NCI-H460 (cell line): ENCODE measurements at places on chromosomes 6 and 20. TPM values are rescaled to one million over a fixed set of nuclear protein-coding genes. Genes with fewer than 3 reads are reported as not detected.

Gene C6orf58
- not detected in 2 replicates for total RNA-seq

Gene NOTCH4
- 1.5 and 1.7 TPM in 2 replicates for total RNA-seq

DNA sequence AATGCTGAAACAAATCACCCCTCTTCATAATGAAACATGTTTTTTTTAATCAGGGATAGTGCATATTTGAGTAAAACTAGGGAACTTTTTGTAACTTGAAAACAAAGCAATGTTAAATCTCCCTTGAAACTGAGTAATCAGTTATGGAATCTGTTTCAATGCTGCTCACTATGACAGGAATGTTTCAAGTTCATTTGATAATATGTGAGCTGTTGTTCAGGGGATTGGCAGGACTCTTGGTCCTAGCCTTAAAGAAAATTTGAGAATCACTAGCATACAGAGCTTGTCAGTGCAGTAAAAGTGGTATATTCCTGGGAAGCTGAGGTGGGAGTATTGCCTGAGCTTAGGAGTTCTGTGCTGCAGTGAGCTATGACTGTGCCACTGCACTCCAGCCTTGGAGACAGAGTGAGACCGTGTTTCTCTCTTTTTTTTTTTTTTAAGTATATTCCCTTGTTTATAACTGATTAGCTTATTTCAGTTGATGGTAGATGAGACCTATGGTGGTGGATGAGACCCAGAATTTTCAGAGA, 21.6 kb upstream of the CALHM6 start:
- no peak for DNase-seq

DNA sequence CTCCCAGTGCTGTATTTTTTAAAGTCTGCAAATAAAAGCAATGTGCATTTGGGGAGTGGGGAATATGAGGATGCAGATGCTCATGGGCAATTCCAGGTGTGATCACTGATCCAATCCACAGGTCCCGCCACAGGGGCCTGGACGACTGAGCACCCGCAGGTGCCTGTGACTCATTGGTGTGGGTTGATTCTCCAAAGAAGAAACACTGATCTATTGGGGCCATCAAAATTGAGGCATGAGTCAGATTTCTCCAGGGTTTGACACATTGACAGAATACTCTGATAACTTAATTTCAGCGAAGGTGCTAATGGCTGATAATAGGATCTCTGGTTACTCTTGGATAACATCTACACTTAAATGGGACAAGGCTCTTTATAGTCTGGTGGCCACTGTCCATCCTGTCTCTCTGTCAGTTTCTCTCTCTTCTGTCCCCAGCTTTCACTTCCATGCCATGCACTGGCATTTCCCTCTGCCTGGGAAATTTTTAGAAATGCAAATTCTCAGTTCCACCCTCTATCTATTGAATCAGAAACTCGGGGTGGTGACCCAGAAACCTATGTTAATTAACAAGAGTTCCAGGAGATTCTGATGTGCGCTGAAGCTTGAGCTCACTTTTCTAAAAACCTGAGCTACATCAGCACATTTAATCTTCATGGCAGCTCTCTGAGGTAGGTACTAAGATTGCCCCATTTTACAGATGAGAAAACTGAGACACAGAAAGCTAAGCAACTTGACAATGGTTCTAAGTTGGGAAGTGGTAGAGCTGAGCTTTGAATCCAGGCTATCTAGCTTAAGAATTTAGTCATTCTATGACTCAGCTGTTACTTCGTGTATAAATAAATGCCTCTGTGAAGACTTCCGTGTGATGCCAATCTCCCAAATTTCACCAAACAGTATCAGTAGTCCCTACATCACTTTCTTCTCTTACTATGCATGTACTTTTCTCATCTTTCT, 10.2 kb upstream of the RCAN2 start:
- no peak for DNase-seq

- DNase-seq, result no peak
These were observed 180.7 kb upstream of the UST start for GRCh38 chr6:148565930-148566663.

DNA sequence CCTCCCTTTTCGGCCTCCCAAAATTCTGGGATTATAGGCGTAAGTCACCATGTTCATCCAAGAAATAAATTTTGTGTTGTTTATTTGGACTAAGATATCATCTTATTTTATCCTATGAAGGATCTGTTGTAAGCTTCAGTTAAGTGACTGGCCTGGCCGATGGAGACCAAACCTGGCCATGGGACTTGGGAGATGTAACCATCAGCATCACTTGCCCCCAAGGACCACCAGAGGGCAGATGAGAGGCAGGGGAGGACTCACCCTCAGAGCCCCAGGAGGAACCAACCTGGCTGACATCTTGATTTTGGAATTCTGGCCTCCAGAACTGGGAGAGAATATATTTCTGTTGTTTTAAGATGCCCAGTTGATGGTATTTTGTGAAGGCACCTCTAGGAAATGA, 266.7 kb downstream of the CDH26 start:
- no peak for DNase-seq

Gene DNAAF9
- 10.2 and 11.8 TPM in 2 replicates for total RNA-seq

DNA sequence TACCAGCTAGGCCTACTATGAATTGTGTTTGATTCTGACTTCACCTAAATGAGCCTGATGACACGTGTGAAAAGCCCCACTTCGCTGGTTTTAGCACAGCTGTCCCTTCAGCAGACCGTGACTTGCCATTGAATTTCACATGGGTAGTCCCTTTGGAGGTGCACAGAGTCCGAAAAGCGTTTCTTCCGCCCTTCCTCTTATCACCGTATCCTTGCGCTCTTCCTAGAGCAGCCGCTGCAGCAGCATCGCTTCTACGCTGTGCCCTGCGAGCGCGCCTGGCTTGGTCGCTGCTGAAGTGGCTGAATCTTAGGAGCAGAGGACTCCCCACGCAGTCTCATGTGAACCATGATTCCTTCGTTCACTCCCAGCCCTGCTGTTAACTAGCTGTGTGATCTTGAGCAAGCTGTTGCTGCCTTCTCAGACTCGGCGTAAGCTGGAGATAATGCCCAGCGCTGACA, 127.0 kb downstream of the PACRG start:
- no peak for DNase-seq

GRCh38 chr6:24140591-24140990, 14.6 kb downstream of the NRSN1 start:
- DNase-seq, result no peak

DNA sequence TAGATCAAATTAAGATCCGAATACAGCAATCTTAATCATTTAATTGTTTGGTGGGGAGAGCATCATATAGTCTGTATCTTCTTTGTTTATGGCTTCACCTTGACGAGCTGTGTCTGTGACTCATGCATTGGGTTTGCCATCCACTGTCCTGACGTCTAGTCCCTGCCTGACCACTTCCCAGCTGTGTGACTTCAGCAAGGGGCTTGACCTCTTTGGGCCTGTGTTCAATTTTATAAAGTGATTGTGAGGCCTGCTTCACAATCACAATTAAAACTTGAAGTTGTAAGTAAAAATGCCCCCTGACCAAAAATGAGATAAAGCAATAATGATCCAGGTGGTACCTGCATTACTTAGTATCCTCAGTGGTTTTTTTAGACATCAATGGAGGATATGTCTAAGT, 209.2 kb downstream of the ZNF217 start:
- no peak for DNase-seq
